ENCODE measurements at places on chromosomes 13 and 19.

GRCh38 chr19:6693056-6693471 lies 23.1 kb upstream of the TNFSF14 start:
- no peak for DNase-seq

- no peak for DNase-seq
Observed at GRCh38 chr13:113632706-113633484, 25.1 kb downstream of the ATP4B start.

GRCh38 chr19:12660980-12661379 lies 5.6 kb downstream of the MAN2B1 start:
- no peak for DNase-seq

DNA sequence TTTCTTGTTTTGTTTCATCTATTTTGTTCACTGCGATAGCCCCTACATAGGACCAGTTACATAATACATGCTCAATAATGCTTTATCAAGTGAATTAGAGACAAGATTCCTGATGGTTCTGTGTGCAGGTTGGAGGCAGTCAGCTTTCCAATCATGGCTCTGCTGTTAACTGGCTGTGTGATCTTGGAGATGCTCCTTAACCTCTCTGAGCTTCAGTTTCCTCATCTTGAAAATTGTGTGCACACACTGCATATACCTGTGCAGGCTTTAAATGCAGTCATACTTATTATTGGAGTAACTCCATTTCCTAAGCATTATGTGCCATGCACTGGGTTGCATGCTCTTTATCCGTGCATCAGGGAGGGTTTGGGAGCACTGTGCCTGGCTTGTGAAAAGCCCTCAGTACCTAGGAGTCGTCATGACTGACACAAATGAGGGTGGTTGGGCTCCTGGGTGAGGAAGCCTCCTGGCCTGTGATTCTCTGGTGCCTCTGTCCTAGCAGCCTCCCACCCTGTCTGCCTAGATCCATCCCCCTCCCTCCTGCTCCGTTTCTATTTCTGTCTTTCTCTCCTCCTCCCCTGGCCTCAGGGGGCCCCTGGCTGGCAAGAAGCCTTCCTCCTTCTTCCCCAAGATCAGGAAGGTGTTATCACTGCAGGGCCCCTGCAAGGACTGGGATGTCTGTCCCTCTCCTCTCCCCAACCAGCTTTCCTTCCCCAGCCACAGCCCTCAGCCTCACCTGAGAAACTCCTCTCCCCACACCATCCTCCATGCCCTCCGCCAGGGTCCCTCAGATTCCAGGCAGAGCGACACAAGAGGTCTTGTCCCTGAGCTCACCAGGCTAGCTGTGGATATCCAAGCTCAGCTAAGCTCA lies 8.7 kb downstream of the IFNL1 start:
- DNase-seq: no peak

- DNase-seq: no peak
Observed at GRCh38 chr19:49811328-49811727, 1.8 kb downstream of the FUZ start.

DNA sequence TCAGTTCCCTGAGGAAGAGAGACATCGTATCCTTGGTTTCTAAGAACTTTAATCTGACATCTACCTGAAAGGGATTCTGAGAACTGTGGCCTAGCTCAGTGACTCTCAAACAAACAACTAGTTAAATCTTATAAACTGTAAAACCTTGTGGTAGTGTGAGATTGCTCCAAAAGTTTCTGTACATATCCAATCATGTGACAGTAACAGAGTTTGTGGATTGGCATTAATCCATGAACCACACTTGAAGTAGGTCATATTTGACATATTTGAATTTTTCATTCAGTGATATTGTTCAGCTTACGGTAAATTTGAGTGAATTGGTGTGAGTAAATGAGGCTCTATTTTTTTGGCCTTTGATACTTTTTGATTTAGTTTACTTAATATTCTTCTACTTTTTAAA lies 15.0 kb downstream of the TDRD3 start:
- no peak for DNase-seq

DNA sequence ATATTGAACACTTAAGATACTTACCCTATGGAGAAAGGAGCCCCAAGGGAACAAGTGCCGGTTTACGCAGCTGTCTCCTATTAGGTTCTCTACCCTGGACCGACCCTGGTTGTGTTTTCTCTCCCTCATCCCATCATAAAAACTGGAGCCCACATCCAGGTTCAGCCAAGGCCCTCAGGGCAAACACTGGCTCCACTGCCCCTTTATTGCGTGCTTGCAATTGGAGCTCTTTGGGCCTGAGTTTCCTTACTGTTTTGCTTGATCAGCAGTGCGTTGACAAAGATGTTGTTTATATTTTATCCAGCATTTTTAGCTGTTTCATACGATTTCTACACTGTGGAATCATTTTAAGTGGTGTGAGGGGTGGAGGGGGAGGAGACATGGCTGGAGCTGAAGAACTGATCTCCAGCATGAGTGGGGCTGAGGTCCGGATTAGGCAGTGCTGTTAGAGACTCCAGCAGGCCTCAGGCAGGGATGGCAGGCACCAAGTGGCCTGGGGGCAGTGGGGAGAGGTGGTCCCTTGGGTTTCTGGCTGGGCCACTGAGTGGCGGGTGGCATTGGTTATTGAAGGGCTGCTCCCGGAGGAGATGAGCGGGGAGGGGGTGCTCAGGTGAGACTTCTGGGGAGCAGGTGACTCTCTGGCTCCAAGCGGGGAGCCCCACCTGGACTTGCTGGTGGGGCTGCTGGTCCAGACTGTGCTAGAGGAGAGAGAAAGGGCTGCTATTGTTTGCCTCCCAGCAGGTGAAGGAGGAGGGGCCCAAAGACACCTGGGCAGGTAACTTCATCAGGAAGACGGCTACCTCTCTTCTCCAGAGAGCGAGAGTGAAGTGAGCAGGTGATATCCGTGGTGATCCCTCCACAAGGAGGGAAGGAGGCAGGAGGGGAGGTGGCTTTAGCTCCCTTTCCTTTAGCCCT lies 62.4 kb upstream of the RNF113B start:
- no peak for DNase-seq

GRCh38 chr13:74794582-74794981 lies 660.4 kb upstream of the KLF12 start:
- no peak for DNase-seq

- no peak for DNase-seq
Observed at GRCh38 chr13:51781246-51782022, 22.5 kb downstream of the DHRS12 start.

GRCh38 chr19:11025445-11025844 lies 63.8 kb upstream of the LDLR start:
- DNase-seq: no peak

DNA sequence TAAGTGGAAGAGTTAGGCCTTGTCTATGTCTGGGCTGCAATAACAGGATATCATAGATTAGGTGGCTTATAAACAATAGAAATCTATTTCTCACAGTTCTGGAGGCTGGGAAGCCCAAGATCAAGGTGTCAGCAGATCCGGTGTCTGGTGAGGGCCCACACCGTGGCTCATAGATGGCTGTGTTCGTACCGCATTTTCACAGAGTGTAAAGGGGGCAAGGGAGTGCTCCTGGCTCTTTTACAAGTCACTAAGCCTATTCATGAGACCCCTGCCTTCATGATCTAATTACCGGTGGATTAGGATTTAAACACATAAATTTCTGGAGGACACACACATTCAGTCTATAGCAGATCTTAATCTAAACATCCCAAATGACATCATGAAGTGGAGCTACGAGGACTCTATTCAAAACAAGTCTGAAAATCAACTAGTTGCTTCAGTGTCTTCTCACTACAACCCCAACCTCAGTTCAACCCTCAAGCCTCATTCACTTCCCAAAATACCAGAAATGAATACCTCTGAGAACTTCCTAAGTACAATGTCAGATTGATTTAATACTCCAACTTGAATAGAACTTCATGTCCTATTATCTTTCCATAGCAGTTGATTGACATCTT lies 23.5 kb downstream of the ENOX1 start:
- DNase-seq: no peak

DNA sequence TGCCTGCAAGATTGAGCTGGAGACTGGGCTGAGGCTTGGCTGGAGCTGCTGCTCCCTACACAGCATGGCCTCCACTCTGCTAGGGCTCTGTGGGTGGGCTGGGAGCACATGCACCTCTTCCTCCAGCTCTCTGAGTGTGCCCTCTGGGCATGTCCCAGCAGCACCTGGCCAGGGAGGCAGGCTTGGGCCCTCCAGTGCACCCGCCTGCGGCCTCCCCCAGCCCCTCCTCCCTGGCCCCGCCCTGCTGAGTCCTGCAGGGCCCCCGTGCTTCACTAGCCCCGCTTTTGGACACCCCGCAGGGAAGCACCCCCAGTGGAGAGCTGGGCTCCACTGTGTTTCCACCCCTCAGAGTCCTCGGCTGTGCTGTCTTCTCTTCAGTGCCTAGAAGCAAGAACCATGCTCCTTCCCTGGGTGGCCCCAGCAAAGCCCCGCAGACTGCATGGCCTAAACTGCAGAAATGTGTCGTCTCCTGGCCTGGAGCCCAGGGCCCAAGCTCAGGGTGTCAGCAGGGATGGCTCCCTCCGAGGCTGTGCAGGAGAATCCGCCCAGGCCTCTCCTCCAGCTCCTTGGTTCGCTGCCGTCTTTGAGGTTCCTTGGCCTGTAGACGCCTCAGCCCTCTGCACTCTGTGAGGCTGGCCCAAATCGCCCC lies 5.0 kb upstream of the TEX29 start:
- DNase-seq: no peak

DNA sequence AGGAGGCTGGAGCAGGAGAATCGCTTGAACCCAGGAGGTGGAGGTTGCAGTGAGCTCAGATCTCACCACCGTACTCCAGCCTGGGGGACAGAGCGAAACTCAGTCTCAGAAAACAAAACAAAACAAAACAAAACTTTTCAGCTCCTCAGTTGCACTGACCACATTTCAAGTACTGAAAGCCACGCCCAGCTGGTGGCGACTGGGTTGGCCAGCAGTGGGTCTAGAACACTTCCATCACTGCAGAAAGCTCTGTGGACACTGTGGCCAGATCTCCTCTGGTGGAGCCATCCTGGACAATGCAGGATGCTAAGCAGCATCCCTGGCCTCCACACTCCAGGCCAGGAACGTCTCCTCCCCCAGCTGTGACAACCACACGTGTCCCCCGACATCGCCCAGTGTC lies 21.1 kb downstream of the TLE2 start:
- DNase-seq: no peak

- no peak for DNase-seq
Observed at GRCh38 chr19:49223472-49223871, 65.9 kb downstream of the TRPM4 start.

DNA sequence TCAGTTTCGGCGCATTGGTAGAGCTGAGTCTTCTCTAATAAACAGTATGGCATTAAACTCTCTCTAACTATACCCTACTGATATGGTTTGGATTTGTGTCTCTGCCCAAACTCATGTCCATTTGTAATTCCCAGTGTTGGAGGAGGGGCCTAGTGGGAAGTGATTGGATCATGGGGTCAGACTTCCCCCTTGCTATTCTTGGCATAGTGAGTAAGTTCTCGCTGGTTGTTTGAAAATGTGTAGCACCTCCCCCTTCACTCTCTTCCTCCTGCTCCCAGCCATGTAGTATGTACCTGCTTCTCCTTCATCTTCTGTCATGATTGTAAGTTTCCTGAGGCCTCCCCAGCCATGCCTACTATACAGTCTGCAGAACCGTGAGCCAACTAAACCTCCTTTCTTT lies 682.7 kb upstream of the ARGLU1 start:
- no peak for DNase-seq

GRCh38 chr19:18588611-18589379 lies at the start of gene REX1BD:
TSS of gene REX1BD (plus strand) at chr19:18588798. CDS start at chr19:18588802, 4 bp downstream.
- DNase-seq: peak; percentile 72

GRCh38 chr13:42233726-42234125 lies 38.2 kb upstream of the AKAP11 start:
- DNase-seq: no peak

- DNase-seq: no peak
Observed at GRCh38 chr13:49954674-49955455, 18.7 kb upstream of the SPRYD7 start.

- DNase-seq: no peak
Observed at GRCh38 chr19:48988286-48988685, 4.8 kb downstream of the GYS1 start.

- DNase-seq: no peak
Observed at GRCh38 chr13:38008636-38009035, 139.1 kb upstream of the TRPC4 start.

DNA sequence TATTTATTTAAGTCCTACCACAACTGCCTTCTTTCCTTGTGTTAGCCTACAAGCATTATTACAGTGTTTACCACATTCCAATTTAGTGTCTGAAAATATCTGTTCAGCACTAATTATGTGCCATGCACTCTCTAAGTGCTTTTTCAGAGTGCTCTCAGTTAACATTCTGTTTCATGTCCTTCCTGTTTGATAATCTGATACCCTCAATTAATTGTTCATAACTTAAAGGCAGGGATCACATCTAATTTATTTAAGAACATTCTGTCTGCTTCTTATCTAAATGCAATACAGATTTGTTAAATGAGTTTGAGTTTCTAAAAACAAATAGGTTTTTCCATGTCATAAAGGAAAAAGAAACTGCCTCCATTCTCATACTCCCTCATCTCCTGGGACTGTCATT lies 649.6 kb upstream of the ATXN8OS start:
- DNase-seq: no peak

DNA sequence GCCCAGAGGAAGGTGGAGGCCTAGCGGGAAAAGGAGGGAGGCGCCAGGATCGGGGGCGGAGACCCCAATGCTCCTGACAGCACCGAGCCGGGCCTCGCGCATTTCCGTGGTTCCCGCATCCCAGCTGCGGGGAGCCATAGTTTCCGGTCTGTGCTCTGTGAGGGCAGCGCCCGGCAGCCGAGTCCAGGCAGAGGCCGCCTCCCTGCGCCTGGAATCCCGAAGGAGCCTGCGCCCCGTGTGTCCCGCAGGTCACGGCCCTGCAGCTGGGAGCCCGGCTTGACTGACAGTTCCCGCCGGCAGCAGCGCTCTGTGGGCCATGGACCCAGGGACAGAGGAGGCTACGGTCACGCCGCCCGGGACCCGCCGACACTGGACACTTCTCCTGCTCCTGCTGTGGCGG lies 74.6 kb upstream of the C13orf46 start:
- no peak for DNase-seq

- DNase-seq: no peak
Observed at GRCh38 chr19:57434386-57435061, 601 bp upstream of the ZNF749 start.

DNA sequence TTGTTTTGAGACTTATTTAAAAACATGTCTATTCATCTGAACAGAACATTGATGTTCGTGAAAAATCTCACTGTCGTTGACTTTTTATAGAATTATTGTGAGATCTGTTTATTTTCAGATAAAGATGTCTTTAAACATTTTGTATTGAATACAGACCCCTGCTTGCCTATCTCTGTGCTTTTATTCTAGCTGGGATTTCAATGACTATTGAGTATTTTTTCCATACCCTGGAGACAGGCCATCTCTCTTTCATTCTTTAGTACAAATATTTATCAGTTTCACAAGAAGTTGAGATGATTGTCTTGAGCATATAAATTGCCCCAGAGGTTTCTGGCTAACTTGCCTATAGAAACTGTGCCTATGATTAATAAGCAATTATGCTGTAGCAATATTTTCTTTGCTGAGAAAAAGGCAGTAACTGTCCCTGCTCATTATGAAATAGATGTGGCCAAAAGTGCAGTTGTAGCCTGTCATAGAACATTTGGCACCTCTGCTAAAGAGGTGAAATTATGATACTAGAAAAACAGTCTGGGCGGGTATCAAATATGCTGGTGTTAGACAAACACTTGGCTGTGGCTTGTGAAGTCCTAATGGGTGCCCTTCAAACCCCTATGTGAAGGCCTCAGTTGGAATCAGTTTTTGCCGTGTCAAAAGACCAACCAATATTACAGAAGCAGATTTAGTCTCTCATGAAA lies 360.6 kb downstream of the HS6ST3 start:
- DNase-seq: no peak

- DNase-seq: no peak
Observed at GRCh38 chr13:60945396-60945795, 470.3 kb downstream of the PCDH20 start.

Measured in mesothelial cell of epicardium (in vitro differentiated cells).